ENCODE measurements at places on chromosomes 11 and 22. TPM values are rescaled to one million over a fixed set of nuclear protein-coding genes. Genes with fewer than 3 reads are reported as not detected.

Gene LRP5
- 57.1 TPM for total RNA-seq

Gene OR8A1
- total RNA-seq = not detected

Gene TUBGCP6
- 41.3 TPM for total RNA-seq

Gene SPDYC
- total RNA-seq = not detected

Gene SCN2B
- total RNA-seq = 4.1 TPM

GRCh38 chr11:15976433-15977045 lies 379.8 kb downstream of the SOX6 start:
- no peak overlapping the region for H3K4me3 ChIP-seq
- no peak overlapping the region for H3K27ac ChIP-seq
- no peaks in the 10 kb centered on the region for H3K36me3 ChIP-seq
- no peaks in the 10 kb centered on the region for H3K4me1 ChIP-seq

GRCh38 chr11:95148406-95148805 lies 58.8 kb downstream of the ENDOD1 start:
- H3K36me3 ChIP-seq = no peaks in the 10 kb centered on the region
- no peak overlapping the region for H3K4me3 ChIP-seq
- DNase-seq = no peak
- H3K27ac ChIP-seq = no peak overlapping the region

- peaks cover 36% of the 10 kb centered on the region for H3K4me1 ChIP-seq
- H3K27me3 ChIP-seq = no peaks in the 10 kb centered on the region
- H3K4me3 ChIP-seq = no peak overlapping the region
- H3K27ac ChIP-seq = no peak overlapping the region
- no peaks in the 10 kb centered on the region for H3K36me3 ChIP-seq
- DNase-seq = no peak
Observed at GRCh38 chr11:76625472-76626186, 44.9 kb downstream of the LRRC32 start.

- no peak for DNase-seq
- H3K27me3 ChIP-seq = peaks cover 12% of the 10 kb centered on the region
- no peaks in the 10 kb centered on the region for H3K4me1 ChIP-seq
- H3K4me3 ChIP-seq = no peak overlapping the region
- no peak overlapping the region for H3K27ac ChIP-seq
Observed at GRCh38 chr11:134678744-134679143, 266.7 kb upstream of the B3GAT1 start.

- no peaks in the 10 kb centered on the region for H3K4me1 ChIP-seq
- no peak overlapping the region for H3K4me3 ChIP-seq
- peak; percentile 33 for DNase-seq
Observed at GRCh38 chr11:126496576-126497337, 141.3 kb downstream of the ST3GAL4 start.

DNA sequence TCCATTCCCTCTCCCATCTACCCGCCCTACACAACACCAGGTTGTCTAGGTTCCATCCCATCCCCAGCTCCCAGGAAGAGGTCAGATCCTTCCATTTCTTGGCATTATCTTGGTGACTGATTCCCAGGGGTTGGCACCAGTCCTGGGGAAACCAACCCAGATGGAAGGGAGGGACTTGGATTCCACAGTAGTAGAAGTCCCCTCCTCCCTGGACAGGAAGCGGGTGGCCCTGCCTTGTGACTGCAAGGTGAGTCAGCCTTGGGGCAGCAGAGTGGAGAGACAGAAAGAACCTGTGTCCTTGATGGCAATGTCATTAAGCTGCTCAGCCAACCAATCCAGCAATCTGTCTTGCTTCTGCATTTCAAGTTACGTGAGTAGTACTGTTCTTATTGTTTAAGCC lies 26.5 kb downstream of the SYT13 start:
- DNase-seq = peak; percentile 14
- no peaks in the 10 kb centered on the region for H3K36me3 ChIP-seq
- H3K4me1 ChIP-seq = no peaks in the 10 kb centered on the region

DNA sequence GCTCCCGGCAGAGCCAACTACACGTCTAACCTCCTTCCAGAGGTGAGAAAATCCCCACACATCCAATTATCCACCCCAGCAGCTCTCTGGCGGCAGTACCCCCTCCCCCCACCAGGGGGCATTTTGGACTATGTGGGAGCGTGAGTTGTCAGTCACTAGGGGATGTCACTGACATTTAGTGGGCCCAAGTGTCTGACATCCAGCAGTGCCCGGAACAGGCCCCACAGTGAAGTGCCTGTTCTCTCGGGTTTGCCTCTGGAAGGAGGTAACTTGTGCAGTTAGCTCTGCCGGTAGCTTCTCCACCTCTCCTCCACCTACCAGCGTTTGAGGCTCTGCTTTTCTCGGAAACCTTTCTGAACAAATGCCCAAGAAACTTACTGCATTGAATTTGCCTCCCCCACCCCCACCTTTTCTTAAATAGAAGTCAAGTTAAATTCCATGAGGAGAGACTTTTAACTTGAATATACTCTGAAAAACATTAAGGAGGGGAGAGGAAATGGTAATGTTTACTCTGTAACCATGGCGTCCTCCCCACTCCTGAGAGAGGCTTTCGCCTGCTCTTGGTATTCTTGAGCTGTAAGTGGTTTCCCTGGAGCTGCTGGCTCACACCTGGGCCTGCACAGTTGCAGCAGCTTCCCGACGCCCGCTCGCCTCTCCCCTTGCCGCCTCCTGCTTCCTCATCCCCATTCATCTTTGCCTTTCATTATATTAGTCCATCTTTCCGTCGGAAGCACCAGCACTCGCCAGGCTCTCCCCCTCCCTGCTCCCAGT lies 112.8 kb downstream of the WNT7B start:
- no peaks in the 10 kb centered on the region for H3K36me3 ChIP-seq
- peaks cover 25% of the 10 kb centered on the region for H3K4me1 ChIP-seq
- H3K27me3 ChIP-seq = peaks cover 11% of the 10 kb centered on the region
- H3K4me3 ChIP-seq = no peak overlapping the region
- H3K27ac ChIP-seq = peak overlapping the region; percentile 62

- H3K27ac ChIP-seq = no peak overlapping the region
- no peak overlapping the region for H3K4me3 ChIP-seq
- H3K4me1 ChIP-seq = no peaks in the 10 kb centered on the region
- no peak for DNase-seq
- H3K27me3 ChIP-seq = no peaks in the 10 kb centered on the region
Observed at GRCh38 chr11:80109031-80109430, 668.2 kb upstream of the TENM4 start.

DNA sequence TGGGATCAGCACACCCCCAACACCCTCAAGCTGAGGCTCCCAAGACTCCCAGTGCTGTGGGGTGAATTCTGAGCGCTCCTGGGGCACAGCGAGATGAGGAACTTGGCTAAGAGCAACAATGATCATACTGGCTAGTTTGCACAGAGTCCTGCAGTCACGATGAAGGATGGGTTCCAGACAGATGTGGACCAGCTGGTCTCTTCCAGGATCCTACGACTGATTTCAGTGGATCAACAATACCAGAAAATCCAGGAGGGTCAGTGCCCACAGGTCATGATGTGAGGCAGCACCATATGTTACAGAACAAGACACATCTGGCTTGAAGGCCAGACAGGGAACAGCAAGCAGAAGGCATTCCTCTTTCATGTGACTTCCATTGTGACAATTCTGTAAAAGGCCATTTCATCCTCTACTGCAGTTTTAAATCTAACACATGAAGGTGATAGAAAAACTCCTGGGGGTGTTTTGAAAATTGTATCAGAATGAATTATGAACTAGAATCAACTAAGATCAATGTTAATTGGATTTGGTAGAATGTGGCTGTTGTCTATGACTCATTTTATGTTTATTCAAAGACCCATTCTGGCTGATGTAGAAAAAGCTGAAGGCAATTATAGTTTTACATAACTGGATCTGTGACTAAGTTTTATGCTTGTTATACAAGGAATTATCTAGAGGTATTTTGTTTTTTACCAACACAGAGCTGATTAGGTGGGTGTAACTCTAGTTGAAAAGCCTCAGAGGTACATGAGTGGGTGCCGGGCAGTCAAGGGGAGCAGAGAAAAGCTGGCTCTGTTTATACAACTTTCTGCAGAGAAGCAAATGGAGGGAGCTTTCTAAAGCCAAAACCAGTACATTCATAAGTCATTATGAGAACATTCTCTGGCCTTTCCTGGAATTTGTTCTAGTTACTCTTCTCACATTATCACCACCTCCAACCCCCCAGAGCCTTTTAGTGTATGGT lies 29.1 kb downstream of the OR52K1 start:
- H3K27ac ChIP-seq = no peak overlapping the region
- no peaks in the 10 kb centered on the region for H3K4me1 ChIP-seq
- H3K4me3 ChIP-seq = no peak overlapping the region
- DNase-seq = no peak
- no peaks in the 10 kb centered on the region for H3K27me3 ChIP-seq

GRCh38 chr11:131823772-131824171 lies 453.4 kb downstream of the NTM start:
- no peaks in the 10 kb centered on the region for H3K27me3 ChIP-seq
- no peak for DNase-seq

GRCh38 chr11:25057861-25058260 lies 561.0 kb downstream of the LUZP2 start:
- no peaks in the 10 kb centered on the region for H3K27me3 ChIP-seq
- H3K4me3 ChIP-seq = no peak overlapping the region
- H3K4me1 ChIP-seq = no peaks in the 10 kb centered on the region
- no peak overlapping the region for H3K27ac ChIP-seq
- H3K36me3 ChIP-seq = no peaks in the 10 kb centered on the region
- DNase-seq = no peak

DNA sequence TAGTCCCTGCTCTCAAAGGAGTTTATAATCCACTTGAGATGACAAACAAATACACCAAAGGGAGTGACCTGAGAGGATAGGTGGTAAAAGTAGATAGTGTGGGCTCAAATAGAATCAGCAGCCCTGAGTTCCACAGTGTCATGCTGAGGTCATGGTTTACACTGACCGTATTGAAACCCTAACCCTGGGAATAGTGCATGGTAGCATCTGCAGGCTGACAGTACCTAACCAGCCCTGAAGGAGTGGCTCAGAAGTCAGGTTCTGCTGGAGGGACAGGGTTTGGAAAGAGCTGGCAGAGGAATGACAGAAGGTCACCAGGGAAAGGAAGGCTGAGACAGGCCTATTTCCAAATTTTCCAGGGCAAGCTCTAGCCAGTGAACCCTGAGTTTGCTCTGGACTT lies 9.2 kb upstream of the TMPRSS5 start:
- no peak overlapping the region for H3K27ac ChIP-seq
- DNase-seq = no peak
- H3K4me1 ChIP-seq = no peaks in the 10 kb centered on the region
- no peaks in the 10 kb centered on the region for H3K27me3 ChIP-seq
- H3K36me3 ChIP-seq = no peaks in the 10 kb centered on the region

- no peak overlapping the region for H3K27ac ChIP-seq
- H3K4me3 ChIP-seq = no peak overlapping the region
- no peaks in the 10 kb centered on the region for H3K27me3 ChIP-seq
- no peak for DNase-seq
Observed at GRCh38 chr11:128367573-128367972, 219.8 kb downstream of the ETS1 start.

DNA sequence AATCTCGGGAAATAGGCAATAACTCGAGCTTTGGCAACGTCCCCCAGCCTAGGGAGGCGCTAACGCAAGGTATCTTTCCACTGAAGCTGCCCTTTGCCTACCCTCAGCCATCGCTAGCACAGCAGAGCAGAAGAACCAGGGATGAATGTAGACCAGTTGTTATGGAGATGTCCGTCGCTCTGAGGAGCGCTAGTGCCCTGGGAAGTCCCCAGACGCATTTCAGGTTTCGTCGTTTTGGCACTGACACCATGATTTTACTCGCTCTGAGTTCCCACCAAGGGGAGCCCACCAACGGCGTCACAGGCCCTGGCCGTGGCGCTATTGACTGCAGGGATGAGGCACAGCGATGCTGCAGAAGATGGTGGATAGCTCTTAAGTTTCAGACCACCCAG lies 22.7 kb upstream of the BDNF start:
- no peak overlapping the region for H3K27ac ChIP-seq
- peaks cover 75% of the 10 kb centered on the region for H3K27me3 ChIP-seq
- DNase-seq = no peak
- no peaks in the 10 kb centered on the region for H3K36me3 ChIP-seq
